ENCODE measurements at places on chromosomes 3 and 15.

DNA sequence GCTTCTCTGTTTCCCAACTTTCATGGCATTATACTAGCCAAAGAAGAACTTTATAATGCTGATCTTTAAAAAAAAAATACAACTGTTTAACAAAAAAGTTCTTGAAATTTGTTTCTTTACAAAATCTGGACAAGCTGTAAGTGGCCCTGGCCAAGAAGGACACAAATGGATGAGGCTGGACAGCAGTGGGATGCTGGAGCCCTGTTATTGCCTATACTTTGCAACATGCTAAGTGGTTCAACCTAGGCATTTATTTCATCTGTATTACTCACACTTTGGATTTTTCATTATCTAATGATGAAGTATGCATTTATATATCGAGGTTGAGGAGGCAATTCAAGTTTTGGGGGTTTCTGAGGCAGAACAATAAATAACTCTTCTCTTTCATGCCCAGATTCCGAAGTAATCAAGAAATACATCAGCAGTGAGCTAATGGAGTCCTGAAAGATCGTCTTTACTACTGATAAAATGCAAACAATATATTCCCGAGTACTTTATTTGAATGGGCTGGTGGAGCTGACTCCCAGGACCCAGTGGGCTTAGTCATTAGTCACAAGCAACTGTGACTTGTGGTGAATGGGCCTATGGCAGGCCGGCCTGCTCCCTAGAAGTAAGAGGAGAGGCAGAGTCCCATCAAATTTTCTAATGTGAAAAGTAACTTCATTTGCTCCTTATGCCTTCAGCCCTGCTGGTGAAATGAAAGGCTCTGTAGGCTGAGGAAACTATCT lies 177.3 kb upstream of the DPH6 start:
- no peak for DNase-seq

- no peak for DNase-seq
Measured at GRCh38 chr3:116338713-116339112, 106.6 kb downstream of the LSAMP start.

DNA sequence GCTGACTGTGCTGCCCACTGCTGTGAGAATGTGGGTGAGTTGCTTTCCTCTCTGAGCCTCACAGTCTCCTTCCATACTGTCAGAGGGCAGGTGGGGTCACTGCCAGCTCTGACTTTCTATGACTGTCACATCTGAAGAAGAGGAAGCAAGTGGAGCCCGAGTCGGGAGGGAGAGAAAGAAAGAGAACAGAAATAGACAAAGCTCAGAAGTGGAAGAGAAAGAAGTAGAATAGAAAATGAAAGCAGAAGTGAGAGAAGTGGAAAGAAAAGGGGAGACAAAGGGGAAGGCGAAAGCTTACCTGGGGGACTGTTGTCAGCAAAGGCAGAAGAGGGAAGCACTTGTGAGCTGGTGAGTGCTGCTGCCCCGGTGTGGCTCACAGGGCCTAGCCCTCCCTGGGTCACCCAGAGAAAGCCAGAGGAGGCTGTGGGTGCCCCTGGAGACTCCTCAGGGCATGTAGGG lies 57.9 kb downstream of the EPHB1 start:
- DNase-seq = no peak

DNA sequence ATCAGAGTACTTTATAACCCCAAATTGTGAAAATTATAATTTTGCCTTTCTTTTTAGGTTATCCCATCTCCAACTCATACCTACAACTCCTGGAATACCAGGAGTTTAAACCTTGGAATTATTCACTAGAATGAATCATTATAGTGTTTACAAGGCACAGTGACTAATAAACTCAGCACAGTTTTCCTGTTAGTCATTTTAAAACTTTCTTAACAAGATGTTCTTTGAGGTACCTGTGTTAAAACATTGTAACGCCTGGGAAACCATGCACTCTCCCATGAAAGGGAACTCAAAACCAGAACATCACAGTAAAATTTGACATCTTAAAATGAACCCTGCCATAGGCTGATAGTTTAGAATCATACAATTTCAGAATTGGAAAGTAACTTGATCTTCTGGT lies 132.4 kb upstream of the OSTN start:
- DNase-seq = no peak

DNA sequence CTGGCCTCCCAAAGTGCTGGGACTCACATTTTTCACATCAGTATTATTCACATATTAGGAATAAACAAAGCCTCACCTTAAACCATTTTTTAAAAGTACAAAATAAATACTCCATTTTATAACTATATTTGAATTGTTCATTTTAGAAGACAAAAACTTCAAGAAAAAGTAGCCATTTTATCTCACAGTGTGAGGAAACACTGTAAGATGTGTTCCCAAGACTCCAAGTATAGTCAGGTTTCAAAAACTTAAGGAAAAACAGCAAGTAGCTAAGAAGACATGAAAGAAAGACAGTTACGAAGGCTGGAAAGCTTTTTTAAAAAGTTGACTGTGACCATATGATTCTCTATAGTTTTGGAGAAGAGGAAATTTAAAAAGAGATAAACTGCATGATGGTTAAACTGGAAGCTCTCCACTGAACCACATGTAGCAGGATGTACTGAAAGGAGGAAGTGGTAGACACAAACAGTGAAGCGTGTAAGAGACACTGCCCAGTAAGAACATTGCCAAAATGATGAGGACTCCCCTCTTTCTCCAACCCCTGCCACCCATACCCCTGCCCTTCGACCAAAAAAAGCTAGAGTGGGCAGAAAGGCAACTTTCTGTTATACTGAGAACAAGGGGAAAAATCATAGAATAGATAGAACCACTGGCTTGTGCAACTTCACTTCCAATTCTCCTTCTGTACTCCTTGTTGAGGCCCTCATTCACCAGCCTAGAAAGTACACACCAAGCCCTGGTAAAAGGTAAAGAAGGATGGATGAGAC lies 6.2 kb upstream of the TMF1 start:
- DNase-seq = no peak

GRCh38 chr15:55322467-55322866 lies 3.4 kb downstream of the PIGB start:
- no peak for DNase-seq

DNA sequence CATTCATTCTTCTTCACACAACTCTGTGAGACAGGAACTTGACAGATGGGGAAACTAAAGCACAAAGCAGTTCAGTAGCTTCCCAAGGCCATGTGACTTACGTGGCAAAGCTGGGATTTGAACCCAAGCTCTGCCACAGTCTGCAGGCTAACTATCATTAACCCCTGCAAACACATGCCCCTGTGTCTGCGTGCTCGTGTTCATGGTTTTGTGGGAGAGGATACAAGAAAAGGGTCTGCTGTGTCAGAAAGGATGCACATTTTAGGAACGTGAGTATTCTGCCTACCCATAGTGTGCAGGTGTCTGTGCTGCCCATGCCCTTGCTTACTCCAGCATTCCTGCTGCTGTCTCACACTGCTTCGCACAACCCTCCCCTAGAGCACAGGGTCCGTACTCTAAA lies 137.0 kb downstream of the CHDH start:
- DNase-seq = no peak

DNA sequence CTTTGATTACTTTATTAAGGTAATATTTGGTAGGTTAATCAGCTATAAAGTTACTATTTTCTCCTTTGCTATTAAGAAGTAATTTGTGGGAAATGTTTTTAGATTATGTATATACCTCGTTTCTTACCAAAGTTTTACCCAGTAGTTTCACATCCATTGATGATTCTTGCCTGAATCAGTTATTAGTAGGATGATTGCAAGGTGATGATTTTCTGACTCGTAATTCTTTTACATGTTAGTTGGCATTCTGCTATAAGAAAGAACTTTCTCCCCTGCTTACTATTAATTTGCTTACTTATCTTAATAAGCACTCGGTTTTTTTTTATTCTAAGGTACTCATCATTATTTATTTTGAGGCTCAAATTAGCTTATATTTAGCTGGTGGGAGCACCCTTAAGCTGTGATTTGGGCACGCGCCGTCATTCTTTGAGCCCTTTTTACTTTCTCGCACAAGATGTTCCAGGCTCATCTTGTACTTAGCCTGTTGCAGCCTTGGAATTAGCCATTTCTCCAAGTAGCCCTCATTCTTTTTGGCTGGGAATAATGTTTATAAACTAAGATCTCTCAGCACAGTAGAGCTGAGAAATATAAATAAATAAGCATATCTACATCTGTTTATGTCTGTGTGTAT lies 15.3 kb downstream of the USP3 start:
- no peak for DNase-seq

DNA sequence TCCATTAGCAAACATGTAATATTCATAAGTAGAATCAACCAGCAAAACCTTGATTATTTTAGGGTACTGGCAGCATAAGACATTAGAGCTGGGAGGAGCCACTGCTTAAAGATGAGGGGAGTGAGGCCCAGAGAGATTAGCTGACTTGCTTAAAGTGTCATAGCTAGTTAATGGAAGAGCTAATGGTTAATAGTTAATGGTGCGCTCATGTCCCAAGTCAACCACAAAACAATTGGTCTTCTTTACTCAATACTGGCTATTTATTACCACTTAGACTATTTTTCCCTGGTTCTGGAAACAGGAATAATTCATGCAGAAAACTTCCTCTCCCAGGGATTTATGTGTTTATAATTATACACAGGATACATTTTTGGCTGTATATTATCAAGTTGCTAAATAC lies 33.1 kb downstream of the EIF4E3 start:
- DNase-seq = no peak

DNA sequence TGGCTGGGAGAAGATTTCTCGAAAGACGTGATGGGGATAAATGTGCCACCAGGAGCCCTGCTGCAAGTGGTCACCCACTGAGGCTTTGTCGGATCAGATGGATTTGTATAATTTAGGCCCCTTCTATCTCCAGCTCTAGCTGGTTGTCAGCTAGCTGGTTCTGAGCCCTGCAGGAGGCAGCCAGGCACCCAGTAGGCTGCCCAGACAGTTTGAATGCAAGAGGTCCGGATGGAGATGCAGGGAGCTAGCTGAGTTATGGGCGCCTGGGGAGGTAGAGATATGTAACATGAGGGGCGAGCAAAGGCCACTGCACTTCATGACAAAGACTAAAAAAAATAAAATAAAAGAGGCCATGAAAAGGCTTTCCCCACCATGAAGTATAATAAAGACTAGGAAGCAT lies 35.1 kb upstream of the ADPGK start:
- no peak for DNase-seq

DNA sequence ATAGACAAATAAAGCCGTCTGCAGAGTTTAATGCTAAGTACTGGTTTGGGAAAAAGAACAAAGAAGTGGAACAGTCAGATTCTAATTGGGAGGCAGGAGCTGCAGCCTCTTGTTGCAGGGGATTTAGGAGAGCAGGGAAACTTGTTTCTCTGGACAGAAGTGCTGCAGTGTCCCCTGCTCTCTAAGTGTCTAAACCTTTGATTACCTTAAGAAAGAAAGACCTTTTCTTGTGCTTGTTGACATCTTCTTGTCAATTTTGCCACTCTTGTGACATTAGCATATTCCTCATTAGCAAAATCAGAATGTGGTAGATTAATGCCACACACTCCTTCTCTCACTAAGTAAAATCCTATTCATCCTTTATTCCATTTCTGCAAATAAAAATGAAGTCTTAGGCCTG lies 38.8 kb downstream of the TRAT1 start:
- no peak for DNase-seq

- no peak for DNase-seq
Measured at GRCh38 chr15:58019503-58020376, 45.8 kb downstream of the ALDH1A2 start.

DNA sequence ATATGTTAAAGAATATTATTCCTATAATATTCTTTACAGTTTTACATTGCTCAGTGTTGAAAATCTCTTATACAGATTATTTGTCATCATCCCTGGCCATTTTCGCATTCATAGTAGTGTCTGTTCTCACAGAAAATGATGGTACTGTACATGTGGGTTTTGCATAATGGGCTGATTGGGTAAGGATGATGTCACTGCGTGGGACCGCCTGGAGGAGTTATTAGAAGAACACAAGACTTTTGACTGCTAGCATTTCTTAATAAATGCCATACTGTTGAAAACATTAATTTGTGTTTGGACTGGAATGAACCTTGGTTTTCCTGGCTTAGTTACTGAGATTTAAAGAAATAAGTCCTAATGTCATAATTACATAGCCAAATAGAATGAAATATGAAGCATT lies 20.3 kb downstream of the LRCH3 start:
- no peak for DNase-seq

DNA sequence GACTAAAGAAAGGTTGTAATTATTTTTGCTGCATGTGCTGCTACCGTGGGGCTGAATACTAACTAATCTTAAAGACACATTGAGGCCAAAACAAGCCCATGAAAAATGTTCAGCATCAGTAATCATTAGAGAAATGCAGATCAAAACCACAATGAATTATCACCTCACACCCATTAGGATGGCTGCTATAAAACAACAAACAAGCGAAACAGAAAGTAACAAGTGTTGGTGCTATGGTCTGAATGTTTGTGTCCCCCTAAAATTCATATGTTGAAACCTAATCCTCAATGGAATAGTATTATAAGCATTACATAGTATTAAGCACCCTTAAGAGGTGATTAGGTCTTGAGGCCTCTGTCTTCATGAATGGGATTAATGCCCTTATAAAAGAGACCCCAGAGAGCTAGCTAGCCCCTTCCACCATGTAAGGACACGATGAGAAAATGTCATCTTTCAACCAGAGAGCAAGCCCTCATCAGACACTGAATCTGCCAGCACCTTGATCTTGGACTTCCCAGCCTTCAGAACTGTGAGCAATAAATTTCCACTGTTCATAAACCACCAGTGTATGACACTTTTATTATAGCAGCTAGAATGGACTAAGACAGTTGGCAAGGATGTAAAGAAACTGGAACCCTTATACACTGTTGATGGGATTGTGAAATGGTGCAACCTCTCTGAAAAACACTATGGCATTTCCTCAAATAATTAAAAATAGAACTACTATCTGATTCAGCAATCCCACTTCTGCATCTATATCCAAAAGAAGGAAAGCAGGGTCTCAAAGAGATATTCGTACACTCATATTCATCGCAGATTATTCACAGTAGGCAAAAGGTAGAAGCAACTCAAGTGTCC lies 76.1 kb downstream of the REC114 start:
- no peak for DNase-seq

Measured in activated CD4-positive, alpha-beta T cell treated with anti-CD3 and anti-CD28 coated beads, Interleukin-2, amount 50 U/mL, for 4 hours (primary cell).